DMS53 (cell line): ENCODE measurements at places on chromosomes 5 and 9.

DNA sequence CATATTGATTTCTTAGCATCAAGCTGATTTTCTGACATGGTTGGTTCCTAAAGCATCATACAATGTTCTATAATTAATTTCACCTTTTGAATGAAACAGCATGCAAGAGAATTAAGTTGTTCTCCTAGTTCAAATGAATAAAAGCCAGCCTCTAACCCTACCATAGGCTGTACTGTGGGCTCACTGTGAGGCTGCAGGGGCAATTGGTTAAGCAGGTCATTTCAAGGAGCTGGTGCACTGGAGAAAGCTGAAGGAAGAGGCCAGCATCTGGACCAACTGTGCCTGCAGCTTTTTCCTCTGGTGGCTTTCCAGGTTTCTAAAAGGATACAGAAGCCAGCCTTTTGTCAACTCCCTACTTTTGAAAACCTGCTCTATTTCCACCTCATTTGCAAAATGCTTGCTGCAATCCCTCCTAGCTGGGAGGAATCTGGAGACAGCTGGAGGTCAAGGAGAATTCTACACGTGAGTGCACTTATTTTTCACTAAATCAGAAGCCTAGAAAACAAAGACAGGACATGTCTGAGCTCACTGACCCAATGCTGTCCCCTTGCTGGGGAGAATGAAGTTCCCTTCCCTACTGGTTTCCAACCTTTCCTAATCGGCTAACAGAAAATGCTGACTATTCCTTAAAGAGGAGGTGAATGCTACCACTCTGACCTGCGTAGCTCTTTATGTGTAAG, 158.9 kb downstream of the APBA1 start:
- no peak for DNase-seq

- no peak for DNase-seq
Observed at GRCh38 chr5:126274763-126275125, 148.5 kb upstream of the GRAMD2B start.

GRCh38 chr5:72042097-72042496, 65.2 kb upstream of the MAP1B start:
- no peak for DNase-seq

GRCh38 chr9:974996-975739, 1.3 kb upstream of the DMRT3 start:
- DNase-seq: no peak

- DNase-seq: no peak
Observed at GRCh38 chr5:107025712-107026497, 644.8 kb downstream of the EFNA5 start.

- no peak for DNase-seq
Observed at GRCh38 chr5:74064911-74065310, 438.9 kb downstream of the ARHGEF28 start.

DNA sequence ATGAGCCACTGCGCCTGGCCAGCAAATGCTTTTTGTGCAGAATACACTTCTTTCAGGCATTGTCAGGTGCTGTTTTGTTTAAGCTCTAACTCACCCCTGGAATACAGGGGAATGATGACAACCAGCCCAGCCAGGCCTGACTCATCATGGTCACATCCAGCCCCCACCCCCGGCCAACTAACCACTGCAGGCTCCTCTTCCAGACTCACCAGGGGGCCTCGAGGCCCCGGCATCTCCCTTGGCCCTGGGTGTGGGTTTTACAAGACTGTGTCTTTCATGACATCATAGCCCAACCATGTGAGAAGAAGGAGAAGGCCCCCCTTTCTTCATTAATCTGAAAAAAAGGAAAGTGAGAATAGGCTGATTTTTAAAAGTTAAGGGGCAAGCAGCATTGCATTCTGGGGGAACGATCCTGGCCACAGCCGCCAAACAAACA, 35.5 kb downstream of the OLFML2A start:
- DNase-seq: no peak

DNA sequence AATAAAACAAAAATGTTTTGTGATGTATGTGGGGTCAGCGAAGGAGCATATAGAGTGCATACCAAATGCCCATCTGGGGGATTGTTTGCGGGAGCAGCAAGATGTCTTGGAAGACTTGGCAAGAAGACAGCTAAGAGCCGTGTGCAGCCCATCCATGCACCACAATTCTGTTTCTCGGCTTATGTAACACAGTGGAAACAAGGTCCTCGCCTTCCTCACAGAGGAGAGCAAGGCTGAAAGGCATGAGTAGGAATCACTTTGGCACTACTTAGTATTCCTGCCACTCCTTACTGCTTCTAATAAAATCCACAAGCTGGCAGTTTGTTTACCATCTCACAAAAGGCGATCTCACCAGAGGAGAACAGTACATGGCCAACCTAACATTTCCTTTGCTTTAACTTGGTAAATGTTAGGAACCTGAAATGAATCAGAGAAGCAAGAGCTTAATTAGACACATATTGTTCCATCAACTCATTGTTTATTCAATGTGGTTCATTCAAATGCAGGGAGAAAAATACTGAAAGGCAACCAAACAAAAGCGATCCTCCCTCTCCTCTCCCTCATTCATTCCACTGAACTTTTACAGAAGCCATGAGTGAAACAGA, 648.1 kb downstream of the ACTL7B start:
- DNase-seq: no peak

DNA sequence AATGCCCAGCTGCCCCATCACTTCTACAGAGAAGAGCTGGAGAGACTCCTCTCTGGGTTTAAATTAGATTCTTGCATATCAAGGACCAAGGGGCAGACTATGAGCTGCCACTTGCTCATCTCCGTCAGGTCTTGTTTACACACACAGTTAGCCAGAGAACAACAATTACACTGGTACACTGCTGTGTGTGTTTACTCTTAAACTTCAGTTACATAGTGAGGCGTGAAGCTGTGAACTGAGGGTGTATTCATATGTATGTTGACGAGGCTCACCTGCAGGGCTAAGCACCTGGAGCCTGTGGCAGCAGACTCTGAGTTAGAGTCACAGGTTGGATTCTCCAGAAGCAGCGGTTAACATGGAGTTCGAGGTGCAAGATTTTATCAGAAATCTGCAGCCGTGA, 155.4 kb upstream of the ANKH start:
- peak; percentile 73 for DNase-seq

DNA sequence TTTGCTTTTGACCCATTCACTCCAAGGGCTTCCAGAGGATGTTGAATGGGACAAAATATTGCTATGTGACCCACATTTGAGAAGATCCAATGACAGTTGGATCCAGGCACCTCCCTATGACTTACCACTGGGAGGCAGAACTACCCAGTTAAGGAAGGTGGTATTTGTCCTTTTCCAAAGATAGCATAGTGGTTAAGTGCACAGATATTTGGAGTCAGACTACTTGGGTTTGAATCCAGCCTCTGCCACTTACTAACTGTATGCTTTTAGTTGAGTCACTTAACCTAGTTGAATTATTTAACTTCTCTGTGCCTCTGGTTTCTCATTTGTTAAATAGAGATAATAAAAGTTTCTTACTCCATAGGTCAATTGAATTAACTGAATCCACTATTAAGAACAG, 74.5 kb upstream of the PALM2AKAP2 start:
- peak; percentile 8 for DNase-seq

DNA sequence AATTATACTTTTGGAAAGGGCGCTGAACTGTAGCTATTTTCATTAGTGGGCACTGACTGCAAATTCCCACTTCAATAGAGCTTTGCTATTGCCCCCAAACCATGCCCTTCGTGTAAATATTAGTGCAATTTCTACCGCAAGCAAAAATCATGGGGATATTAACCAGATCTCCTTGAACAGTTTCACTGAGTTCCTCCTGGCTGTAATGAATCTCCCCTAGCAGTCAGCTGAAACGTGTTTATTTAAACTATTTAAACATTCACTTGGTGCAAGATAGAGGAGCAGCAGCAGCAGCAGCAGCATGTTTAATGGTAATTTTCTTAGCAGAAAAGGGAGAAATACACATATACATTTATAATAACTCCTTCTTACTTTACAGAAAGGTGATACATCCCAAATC, 54.4 kb downstream of the ARRDC3 start:
- peak; percentile 18 for DNase-seq

DNA sequence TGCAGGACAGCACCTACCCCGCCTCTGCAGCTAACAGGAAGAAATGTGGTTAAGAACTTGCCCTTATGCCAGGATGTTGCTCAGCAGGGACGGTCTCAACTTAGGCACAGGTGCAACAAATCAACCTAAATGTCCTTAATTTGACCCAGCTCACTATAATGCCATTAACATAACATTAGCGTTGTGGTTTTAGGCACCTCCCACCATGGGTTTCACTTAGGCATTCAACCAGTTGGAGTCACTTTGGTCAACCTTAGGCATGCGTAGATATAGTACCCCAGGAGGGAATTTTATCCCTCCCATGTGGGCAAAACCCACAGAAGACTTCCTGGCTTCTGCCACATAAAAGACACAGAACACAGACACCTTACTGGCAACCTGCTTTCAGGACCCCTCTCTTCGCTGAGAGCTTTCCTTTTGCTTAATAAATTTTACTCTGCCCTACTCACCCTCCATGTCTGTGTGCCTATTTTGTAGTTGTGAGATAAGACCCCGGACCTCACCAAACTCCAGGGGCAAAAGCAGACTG, 8.7 kb upstream of the ERAP1 start:
- no peak for DNase-seq

DNA sequence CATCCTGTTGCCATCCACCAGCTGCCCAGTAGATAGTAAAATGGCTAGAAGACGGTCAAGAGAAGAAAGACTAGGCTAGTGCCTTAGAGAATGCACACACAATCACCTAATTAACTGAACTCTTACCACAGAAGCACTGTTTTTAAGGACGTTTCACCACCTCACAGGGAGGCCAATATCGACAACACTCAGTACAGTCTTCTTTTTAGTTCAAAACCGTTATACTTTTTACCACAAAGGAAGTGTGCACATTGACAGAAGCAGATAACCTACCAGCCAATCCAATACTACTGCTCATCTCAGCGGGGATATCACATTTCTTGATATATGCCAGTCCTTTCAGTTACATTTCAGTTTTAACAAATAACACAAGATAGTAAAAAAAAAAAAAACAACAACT, 122.3 kb downstream of the GNAQ start:
- no peak for DNase-seq

DNA sequence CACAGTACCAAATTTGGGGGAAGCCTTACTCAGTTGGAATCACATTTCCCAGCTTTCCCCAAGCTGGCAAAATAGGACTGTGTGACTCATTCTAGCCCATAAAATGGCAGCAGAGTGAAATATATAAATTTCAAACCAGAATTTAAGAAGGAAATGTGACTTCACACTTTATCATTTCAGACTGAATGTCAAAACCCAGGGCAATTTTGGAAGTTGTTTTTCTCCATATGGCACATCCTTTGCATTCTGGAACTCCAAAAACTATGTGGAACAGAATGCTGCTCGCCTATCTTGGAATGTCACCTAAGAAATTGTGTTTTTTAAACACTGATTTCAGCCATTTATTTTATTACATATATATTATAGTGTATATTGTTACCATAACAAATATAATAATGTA, 424.7 kb upstream of the ST8SIA4 start:
- DNase-seq: no peak

GRCh38 chr5:160743027-160743426, 109.0 kb downstream of the ATP10B start:
- no peak for DNase-seq

DNA sequence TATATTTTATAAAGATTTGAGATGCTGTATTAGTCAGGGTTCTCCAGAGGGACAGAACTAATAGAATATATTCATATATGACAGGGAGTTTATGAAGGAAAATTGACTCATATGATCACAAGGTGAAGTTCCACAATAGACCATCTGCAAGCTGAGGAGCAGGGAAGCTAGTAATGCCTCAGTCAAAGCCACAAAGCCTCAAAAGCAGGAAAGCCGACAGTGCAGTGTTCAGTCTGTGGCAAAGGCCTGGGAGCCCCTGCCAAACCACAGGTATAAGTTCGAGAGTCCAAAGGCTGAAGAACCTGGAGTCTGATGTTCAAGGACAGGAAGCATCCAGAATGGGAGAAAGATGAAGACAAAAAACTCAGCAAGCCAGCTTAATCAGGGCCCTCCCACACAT, 382.2 kb downstream of the LRRC70 start:
- DNase-seq: no peak

DNA sequence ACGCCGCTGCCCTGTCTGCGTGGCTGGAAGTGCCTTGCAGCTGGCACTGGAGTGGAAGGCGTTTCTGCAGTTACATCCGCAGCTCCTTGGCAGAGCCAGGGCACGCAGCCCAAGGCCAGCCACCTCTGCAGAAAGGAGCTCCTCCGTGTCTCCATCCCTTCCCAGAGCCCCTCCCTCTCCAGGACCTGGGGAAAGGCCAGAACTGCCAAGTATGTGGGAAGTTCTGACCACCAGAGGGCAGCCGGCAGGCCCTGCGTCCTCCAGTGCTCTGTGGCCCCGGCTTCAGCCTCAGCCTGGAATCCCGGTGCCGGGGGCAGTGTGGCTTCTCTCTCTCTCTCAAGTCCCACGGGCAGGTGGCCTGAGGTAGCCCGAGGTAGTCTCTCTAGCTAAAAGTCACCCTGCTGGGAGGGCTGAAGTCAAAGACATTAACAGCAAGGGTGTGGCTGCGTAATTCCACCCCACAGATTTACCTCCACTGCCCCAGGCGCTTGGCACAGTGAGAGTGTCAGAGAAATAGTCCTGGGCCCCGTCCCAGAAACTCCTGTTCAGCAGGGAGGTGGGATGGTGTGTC, 101.7 kb upstream of the FCN2 start:
- DNase-seq: peak; percentile 38

DNA sequence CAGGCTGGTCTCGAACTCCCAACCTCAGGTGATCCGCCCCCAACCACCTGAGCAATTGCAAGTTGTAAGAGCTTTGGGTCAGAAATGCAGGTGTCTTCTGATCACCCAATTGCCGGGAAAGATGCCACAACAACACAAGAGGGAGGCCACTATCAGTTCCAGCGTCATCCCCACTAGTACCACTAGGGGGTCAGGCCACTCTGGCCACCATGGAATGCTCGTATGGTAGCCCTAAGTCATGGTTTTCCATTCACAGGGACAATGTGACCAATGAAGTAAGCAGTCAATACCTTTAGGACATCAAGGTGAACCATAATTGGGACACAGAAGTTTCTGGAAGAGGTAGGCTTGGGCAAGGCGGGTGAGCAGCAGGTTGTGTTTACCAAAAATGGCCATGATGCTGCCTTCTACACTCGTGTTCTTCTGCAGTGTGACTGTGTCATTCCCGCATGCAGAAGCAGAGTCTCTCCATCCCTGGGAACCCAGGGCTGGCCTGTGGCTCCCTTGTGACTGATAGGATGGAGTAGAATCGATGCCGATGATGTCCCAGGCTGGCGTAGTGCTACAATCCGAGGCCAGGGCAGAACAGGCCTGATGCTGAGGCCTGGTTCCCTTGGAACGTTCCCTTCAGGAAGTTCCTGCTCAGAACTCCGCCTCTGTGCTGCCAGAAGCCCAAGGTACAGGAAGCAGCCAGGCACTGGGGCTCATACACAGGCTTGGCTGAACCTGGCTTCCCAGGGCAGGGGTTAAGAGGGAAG, 42.2 kb upstream of the ANKRD33B start:
- peak; percentile 30 for DNase-seq
